Naive thymus-derived CD8-positive, alpha-beta T cell (primary cell): ENCODE measurements at places on chromosomes 16 and 17.

DNA sequence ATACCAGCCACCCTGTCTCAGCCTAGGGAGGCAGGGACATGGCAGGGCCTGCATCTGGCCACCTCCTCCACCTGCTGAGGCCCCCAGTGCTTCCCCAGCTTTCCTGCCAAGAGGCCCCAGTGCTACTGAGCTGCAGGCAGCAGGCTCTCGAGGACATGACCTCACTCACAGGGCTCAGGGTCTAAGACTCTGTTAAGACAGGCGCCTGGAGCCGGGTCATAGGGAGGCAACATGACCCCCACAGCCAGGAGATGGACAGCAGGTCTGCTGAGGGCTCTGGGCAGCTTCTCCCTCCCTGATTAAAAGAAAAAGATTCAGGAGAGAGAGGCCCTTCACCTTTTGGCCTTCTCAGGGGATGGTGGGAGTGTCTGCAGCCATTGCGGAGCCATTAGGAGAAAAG is 23.2 kb upstream of the FASN start:
- DNase-seq = no peak

- no peak for DNase-seq
Observed at GRCh38 chr17:44932787-44933097, 14.8 kb downstream of the KIF18B start.

DNA sequence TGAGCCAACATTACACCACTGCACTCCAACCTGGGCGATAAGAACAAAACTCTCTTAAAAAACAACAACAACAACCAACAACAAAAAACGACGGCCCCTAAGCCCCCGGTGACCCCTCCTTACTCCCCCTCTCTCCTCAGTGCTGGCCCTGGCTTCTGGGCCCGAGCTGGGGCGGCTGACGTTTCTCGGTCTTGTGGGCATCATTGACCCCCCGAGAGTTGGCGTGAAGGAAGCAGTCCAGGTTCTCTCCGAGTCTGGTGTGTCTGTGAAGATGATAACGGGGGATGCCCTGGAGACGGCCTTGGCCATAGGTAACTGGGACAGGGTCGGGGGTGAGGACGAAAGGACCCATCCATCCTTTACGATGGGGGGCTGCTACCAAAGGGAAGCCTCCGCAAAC is 52.7 kb downstream of the MEAK7 start:
- DNase-seq = no peak

GRCh38 chr17:29699283-29699682 is 76.6 kb upstream of the CORO6 start:
- no peak for DNase-seq

- no peak for DNase-seq
Observed at GRCh38 chr16:661184-661821, 6.6 kb upstream of the RHOT2 start.

DNA sequence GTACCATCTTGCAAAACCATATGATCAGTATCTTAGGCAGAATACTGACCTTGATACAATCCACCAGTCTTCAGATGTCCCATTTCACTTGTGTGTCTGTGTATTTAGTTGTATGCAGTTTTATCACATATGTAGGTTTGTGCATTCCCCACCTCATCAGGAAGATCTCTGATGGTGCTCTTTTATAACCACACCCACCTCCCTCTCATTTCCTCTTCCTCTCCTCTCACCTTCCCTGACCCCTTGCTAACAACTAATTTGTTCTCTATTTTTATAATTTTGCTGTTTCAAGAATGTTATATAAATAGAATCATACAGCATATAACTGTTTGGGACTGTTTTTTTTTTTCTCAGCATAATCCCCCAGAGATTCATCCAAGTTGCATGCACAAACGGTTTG is 52.0 kb upstream of the ACSM2B start:
- no peak for DNase-seq

DNA sequence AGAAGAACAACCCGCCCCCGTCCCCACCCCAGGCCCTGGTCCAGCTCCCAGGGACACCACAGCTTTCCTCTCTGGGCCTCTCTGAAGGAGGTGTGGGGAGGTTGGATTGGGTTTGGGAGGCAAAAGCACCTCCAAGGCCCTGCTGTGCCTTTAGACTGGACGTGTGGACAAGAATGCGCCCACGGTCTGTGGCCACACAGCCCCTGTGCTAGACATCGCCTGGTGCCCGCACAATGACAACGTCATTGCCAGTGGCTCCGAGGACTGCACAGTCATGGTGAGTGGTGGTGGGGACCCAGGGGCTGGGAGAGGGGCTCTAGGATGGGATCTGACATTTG is 3.0 kb downstream of the CORO1A start:
- DNase-seq = no peak

GRCh38 chr17:28511858-28512461 is 5.8 kb downstream of the FOXN1 start:
- no peak for DNase-seq

GRCh38 chr17:17111401-17112393 is 69.4 kb downstream of the MPRIP start:
- peak; percentile 56 for DNase-seq

DNA sequence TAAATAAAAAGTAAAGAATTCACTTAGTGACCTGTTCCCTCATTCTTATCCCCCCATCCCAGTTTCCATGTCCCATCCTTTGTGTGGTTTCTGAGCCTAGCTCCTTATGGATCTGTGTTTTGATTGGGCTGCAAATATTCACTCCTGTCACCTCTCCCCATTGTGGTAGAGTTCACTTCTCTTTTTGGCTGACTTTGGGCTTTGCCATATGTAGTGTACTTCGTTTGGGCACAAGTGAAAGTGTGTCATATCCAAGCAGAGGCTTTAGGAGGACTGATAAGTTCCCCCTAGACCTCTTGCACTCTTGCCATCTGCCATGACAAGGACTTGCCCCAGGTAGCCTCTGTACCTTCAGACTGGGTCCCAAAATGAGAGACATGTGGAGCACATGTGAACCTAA is 13.0 kb upstream of the DHRS7B start:
- no peak for DNase-seq

DNA sequence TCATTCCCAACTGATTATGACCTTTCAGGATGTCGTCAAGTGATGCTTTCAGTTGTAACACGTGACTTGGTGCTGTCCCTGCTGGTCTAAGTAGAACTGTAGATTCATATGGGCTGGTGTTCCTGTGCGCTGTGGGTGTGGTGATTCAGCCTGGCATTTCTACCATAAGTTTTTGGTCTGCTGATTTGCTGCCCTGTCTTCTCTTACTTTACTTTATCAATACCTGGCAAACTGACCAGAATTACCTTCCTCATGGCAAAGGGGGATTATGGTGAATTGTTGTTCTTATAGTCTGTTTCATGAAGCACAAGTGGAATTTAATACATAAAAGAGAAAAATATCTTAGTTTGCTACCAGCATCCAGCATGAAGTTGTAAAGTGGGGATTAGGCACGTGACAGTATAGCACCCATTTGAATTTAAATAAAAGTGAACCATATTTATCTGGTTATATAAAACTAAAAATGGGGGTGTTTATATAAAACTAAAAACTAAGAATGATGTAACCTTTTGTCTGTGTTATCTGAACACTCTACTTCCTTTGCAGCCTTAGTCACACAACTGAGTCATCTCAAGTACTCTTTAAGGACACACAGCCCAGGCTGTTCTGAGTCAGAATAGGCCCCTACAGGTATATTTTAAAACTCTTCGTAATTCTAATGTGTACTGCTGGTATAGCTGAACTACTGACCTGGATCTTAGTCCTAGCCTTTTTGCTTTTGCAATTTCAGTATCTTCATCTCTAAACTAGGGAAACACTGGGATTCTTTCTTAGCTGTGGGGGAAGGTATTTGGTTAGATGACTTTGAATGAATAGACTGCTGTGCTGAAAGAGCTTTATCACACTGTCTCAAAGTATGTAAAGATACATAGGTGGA is 28.3 kb downstream of the TTC19 start:
- no peak for DNase-seq

DNA sequence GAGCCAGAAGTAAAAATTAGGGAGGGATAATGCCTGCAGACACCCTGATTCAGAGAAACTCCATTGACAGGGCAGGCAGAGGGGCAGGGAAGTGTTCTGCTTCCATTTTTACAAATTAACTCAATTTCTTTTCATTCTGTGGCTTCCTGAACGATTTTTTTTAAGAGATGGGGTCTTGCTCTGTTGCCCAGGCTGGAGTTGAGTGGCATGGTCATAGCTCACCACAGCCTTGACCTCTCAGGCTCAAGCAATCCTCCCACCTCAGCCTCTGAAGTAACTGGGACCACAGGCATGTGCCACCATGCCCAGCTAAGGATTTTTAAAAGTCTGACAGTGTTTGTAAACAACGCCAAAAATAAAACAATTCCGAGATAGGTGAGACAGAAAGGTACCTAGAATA is 99.8 kb downstream of the SMG6 start:
- no peak for DNase-seq

- DNase-seq = no peak
Observed at GRCh38 chr17:81813371-81813684, 9.4 kb downstream of the GCGR start.

- no peak for DNase-seq
Observed at GRCh38 chr17:30238003-30238344, 2.5 kb upstream of the SLC6A4 start.

DNA sequence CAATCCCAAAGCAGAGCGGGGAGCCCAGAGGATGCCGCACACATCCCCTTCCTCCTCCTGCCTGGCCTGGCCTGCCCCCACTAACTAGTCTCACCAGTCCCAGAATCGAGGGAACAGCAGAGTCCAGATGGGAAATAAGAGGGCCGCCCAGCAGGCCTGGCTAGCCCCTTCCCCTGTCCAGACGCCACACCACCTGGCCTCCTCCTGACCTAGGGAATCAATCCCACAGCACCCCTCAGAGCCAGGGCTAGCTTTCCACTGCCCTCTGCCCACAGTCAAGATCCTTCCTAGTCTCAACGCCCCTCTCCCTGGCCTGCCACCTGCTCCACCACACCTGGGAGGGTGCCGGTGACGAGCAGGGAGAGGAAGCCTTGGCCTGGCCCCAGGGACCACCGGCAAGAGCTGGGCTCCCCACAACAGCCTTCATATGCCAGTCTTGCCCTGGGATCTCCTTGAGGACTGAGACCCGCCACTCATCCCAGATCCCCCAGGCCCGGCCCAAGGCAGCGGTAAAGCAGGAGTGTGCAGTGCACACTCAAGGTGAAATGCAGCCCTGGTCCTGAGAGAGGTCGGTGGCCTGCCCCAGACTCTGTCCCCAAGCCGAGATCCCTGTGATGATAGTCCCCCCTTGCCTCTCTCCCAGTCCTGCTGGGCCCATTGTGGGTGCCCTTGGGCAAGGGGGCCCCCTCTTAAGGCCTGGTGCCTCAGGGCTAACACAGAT is 27.9 kb downstream of the KATNB1 start:
- DNase-seq = no peak

DNA sequence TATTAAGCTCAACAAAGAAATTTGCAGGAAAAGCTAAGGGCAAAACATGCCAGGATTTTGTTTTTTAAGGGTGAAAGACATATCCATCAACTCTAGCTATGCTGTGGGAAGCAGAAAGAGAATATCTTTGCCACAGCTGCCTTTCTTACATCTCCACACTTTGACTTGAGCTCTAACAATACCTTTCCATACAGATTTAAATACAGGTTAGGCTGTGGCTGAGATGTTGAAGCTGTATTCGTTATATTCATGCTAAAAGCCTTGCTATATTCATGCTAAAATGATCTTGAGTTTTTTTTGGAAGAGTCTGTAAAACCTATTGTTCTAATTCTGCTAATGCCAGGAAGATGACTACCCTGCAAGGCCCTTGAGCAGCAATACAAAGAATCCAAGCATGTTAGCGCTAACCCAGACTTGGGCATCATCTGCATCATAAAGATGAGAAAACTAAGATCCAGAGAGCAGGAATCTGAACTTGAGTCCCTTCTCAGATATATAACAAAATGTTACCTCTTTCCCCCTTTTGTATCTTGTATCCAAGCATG is 204.8 kb upstream of the C17orf78 start:
- no peak for DNase-seq

- no peak for DNase-seq
Observed at GRCh38 chr17:75752802-75753513, 12.0 kb downstream of the GALK1 start.

DNA sequence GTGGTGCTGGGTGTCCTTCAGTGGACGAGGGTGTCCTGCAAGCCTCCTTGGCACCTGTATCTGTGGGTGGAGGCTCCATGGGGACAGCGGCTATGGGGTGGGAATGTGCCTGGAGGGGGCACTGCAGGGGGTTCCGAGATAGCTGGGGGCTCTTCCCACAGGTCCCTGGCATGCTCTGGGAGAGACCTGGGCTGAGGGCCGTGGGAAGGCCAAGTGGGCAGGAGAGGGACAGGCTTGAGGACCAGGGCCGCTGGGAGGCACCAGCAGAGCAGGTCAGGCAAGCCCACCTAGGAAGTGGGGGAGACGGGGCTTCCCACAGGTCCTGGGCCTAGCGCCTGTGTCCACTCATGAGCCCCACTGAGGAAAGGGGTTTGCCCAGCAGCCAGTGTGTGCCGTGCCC is 9.7 kb downstream of the LRRC75A start:
- DNase-seq = no peak

- no peak for DNase-seq
Observed at GRCh38 chr17:69551212-69552010, 136.9 kb downstream of the MAP2K6 start.

- no peak for DNase-seq
Observed at GRCh38 chr16:15770512-15770911, 86.3 kb downstream of the MYH11 start.

- DNase-seq = no peak
Observed at GRCh38 chr16:50685462-50686063, 4.5 kb upstream of the SNX20 start.

DNA sequence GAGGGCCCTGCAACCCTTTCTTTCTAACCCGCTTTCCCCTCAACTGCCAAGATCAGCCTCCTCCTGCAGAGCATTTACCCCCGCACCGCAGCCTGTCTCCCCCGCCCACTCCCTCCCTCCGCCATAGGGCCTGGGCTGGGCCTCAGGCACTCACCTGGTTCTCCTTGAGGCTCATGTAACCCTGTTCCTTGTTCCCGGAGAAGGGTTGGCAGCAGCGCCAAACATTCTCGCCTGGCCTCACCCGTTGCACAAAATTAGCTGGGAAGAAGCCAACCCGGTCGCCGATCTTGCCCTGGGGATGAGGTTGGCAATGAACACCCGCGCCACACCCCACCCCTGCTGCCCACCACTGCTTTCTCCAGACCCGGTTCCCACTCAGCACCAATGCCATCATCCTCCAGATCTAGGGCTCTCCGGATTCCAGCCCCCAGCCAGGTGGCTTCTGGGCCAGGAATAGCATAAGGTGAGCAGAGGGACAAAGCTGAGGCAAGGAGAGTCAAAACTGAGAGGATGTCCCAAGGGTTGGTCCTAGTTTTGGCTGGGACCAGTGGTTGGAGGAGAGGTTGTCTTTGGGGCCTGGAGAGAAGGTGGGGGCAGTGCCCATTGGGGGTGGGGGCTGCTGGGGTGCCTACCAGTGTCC is 12.8 kb downstream of the STAC2 start:
- DNase-seq = no peak

- no peak for DNase-seq
Observed at GRCh38 chr16:68369168-68369567, 58.3 kb downstream of the PRMT7 start.
